Dermis blood vessel endothelial cell (primary cell): ENCODE measurements at places on chromosomes 12 and 14. TPM values are rescaled to one million over a fixed set of nuclear protein-coding genes. Genes with fewer than 3 reads are reported as not detected.
A peak's percentile ranks its signal among the peaks of the same experiment; 100 is the strongest.

DNA sequence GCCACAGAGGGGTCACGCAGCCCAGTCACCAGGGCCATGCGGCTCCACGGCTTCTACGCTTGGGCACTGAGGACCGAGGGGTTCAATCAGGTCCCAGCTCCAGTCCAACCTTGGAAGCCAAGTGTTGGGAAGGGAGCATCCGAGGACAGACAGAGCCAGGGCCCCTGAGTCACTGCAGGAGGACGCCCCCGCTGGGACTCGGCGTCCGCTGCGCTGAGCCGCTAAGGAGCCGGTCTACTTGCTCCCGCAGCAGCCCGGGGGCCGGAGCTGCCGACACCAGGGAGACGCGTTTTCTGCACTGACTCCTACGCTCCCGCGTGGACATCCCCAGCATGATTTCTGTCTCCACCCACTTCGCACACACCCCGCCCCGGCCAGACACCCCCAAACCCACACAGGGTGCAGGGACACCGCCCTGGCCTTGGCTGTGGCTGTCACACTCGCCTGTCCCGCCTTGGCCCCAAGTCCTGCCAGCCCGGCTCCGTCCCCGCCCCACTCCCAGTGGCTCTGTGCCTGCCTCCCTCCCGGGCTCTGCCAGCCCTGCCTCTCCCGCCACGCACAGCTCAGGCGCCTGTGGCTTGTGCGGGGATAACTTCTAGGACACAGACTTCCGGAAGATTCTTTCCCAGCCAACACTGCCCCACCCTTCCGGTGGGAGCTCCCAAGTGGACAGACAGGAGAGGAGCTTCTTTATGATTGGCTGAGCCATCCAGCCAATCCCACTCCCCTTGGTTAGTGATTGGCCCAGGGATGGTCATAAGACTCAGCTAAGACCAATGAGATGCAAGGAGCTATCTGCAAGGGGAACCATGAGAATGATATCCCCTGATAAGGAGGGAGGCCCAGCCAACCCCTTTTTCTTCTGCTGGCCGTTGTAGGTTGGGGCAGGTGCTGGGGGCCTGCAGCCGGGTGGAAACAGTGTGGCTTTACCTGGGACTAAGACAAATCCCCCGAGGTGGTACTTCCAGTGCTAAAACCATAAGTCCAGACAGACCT, 118.9 kb upstream of the SFSWAP start:
- no peak for DNase-seq

DNA sequence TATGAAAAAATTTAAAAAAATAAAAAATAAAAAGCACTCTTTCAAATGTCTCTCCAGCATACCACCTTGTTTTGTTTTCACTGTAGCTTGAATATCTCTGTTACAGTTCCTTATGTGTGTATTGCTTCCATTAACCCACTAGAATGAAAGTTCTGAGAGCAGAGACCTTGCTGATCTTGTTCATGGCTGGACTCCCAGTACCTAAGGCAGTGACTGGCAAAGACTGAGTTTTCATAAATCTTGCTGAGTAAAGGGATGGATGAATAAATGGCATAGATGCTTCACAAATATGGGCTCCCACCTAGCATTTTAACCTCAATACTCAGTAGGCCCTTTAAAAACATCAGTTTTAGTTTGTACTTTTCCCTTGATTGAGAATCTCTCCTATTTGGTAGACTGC, 915.9 kb downstream of the DIO2 start:
- DNase-seq = no peak

- DNase-seq = peak; percentile 90
These were observed 10.9 kb downstream of the MTA1 start for GRCh38 chr14:105430565-105430964.

GRCh38 chr12:39161465-39162085, 256.2 kb upstream of the CPNE8 start:
- DNase-seq = no peak

DNA sequence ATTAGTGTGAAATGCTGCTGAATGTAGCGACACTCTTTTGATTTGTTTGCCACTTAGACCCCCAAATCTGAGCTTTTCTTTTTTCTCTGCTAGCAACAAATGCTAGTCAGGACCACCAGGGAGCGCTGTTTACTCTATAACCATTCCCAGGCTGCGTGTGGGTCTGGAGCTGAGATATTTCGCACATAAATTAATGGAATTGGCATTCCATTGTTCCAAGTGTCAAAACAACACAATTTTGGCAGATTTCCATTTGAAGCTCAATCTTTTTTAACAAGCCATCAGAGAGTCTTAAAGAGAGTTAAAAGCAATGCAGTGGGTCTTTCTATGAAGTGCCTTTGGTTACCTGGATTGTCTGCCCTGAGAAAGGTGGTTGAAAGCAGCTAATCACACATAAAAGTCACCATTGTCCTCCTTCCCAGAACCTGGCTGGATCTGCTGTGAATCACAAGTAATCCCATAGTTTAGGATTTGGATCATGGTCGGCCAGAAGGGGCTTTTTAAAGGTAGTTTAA, 7.4 kb upstream of the TMEM132C start:
- peak; percentile 46 for DNase-seq

DNA sequence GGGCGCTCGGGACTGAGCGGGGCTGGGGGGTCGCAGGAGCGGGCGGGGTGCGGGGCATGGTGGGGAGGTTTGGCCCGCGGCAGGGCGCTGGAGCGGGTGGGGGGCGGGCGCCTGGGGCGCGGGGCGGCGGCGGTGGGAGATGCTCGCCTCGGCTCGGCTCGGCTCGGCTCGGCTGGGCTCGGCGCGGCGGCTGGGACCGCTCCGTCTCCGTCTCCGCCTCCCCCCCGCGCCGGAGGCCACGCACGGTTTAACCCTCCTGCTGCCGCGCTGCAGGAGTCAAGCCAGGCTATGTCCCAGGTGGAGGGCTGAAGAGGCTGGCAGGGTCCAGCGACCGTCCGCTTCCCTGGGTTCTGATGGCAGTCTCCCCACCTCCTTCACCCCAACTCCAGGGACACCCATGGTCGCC, at the start of gene PIANP:
PIANP (minus strand) TSS at position 170 of the 406 bp plus-strand sequence. CDS start 2,754 bp downstream, outside the sequence.
- peak; percentile 43 for DNase-seq

- DNase-seq = no peak
These were observed 258.8 kb upstream of the GARIN6 start for GRCh38 chr12:99388671-99389195.

DNA sequence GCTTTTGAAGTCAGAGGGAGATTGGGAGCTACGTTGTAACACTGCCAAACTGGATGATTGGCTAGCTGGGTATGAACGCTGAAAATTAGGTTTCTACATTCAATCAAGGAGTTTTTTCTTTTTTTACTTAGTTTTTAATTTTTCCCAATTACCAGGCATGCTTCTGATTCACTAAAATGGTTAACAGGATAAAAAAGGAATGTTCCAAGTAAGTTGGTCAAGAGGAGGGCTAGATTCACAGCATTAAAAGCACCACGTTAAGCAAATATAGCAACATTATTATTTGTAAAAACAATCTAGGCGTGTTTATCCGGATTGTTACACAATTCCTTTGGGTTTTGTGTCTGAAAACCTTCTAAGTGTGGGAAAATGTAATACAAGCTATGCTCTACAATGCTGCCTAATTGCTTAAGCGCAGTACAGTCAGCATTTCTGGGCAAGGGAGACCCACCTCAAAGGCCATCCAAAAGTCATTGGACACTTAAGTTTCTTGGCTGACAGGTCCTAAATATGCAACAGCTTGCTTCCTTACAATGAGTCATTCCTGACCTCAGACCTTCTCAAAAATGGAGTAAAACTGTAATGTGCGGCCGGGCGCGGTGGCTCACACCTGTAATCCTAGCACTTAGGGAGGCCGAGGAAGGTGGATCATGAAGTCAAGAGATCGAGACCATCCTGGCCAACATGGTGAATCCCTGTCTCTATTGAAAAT, 1.2 kb downstream of the RPLP0 start:
- DNase-seq = peak; percentile 83

DNA sequence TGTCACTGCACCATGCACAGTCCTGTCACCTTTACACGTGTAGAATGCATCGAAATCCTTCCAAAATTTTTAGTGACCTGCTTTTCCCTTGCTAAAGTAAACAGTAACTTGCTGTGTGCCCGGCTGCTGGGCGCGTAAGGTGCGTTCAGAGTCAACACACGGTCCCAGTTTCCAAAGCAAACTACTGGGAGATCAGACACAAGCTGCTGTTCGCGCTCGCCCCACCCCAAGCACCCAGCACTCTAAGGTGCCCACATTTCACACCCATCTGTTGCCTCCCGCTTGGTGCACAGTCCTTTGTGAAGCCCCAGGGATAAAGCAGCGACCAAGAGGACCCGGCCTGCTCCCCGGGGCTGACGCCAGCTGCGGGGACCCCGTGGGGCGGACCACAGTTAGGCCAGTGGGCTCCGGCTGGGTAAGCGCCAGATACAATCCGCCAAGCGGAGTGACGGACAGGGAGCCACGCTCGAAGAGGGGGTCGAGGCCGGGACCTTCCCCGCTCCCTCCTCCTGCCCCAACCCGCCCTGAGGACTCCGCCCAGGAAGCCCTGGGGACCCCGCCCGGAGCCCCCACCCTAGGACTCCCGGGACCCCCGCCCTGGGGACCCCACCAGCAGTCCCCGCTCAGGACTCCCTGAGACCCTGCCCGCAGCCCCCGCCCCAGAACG, 633 bp downstream of the STX2 start:
- DNase-seq = peak; percentile 36

DNA sequence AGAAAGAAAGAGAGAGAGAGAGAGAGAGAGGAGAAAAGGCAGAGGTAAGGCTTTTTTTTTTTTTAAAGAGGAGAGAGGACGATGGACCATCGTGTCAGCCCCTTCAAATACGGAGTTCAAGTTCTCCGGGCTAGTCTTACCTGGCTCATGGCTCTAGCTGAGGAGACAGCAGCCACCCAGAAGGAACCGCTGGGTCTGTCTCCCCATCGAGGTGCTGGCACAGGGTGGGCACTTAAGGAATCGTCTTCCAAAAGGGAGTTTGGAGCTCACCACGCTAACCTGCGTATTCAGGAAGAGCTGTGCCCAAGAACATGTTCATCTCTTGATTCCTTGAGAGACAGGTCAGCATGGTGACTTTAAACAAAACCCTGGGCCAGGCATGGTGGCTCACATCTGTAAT, 102.7 kb downstream of the SETD3 start:
- DNase-seq = no peak

NGB gene
- total RNA-seq = 0.05 TPM in 1 of 2 replicates, not detected in the other
